NCI-H82 (cell line): ENCODE measurements at places on chromosomes 6 and 20.

DNA sequence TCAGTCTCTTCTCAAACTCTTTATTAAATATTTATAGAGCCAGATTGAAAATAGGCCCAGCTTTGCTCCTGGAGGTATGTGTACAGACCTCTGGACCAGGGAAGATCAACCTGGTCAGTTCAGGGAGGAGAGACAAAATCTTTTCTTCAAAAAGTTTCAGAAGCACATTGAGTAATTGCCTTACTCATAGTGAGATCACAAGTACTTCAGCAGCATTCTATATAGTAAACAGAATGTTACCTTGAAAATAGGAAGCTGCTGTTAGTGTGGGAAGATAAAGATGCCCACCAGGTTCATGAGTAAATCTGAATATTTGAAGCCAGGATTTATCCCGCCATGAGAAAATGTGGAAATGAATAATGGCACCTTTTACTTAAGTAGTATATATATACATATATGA, 665.9 kb upstream of the CITED2 start:
- no peak for DNase-seq

GRCh38 chr20:9515214-9515585, 810 bp downstream of the LAMP5 start:
- no peak for DNase-seq

DNA sequence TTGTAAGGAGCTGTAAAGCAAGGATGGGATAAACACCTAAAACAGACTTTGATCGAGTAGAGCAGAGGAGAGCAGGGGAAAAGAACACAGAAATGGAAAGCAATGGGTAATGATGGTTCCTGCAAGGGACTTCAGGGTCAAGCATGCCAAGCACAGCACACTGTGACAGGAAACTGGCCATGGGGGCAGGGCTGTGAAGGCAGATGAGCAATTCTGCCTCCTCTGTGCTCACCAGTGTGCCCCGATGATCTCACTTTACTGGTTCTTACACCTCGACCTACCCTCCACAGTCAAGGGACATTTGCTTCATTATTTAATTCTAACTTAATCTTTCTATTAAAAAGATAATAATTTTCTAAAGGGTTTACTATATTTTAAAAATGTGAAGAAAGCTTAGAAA, 21.6 kb upstream of the MYB start:
- no peak for DNase-seq

DNA sequence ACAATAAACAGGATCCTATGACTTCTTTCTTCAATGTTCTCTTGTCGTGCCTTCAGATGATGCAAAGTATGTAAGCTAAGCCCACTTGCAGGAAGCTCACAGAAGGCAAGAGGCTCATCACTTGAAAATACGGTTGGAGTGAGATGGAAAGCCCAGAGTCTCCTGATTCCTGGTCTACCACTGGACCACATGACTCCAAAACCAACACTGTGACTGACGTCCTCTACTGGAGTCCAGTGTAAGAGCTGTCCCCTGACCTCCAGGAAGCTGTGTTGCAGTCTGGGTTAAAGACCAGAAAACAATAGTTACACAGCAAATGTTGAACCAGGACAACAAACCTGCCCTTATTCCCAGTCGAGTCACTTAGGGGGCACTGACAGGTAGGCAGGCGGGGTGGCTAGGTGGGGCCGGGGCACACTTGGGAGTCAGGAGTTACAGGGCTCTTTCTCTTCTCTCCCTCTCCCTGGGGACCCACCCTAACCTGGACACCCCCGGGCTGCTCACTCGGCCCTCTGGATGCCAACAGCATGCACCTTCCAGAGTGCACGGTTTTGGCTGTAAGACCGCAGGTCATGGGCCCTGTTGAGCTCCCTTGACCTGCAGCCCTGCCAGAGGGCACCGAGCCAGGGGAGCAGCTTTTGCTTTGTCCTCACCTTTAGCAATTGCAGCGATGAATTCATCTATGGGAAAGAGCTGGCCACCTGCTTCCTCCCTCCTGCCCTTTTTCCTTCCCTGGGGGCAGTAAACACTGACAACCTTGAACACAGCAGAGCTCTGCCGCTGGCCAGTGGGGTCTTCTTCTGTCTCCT, 7.4 kb downstream of the PCK1 start:
- no peak for DNase-seq

DNA sequence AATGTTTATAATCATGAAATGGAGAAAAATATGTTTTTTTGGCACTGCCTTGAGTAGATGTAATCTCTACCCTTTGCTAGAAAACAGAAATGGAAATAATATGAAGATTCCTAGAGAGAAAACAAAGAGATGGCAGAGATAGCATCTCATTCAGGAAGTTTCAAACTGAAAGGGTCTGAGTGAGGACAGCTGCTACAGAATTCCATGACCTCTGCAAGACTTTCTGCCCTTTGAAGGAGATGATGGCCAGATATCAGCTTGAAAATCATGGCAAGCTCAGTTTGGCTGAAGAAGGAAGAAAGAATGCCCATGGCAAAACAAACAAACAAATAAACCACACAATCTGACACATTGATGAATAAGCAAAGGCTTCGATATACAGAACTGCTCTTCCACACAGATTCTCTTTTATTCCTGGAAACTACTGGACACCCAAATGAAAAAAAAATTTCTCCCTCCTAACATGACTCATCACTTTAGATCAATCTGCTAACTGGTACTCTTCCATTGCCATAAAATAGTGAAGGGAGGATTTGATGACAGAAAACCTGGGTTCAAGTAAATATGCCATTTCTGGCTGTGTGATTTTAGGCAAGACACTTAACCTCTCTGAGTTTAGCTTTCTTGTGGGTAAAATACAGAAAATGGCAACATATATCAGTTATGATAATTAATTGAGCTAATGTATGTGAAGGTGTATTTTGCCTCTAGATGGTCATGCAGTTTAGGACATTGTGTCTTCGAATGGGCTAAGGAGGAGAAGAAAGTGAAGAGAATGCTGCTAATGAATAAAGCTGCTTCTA, 105.9 kb upstream of the SPACA1 start:
- DNase-seq = no peak

DNA sequence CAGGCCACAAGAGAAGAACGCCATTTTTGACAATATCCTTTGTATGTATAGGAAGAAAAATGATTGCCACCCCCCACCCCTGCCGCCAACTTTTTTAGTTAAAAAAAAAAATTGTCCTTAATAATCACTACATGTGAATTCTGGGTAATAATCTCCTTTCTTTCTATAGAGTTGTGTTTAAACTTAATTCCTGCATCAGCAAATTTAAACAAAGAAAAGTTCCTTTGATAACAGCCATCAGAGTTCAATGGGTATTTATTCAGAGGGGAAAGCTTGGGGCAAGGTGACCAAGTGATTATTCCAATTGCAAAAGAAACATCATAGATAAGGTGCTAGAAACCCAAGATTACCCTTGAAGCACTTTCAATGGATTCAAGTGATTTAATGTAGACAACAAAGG, 47.0 kb downstream of the GCLC start:
- no peak for DNase-seq

GRCh38 chr6:36907781-36908180, 22.0 kb downstream of the C6orf89 start:
- no peak for DNase-seq

DNA sequence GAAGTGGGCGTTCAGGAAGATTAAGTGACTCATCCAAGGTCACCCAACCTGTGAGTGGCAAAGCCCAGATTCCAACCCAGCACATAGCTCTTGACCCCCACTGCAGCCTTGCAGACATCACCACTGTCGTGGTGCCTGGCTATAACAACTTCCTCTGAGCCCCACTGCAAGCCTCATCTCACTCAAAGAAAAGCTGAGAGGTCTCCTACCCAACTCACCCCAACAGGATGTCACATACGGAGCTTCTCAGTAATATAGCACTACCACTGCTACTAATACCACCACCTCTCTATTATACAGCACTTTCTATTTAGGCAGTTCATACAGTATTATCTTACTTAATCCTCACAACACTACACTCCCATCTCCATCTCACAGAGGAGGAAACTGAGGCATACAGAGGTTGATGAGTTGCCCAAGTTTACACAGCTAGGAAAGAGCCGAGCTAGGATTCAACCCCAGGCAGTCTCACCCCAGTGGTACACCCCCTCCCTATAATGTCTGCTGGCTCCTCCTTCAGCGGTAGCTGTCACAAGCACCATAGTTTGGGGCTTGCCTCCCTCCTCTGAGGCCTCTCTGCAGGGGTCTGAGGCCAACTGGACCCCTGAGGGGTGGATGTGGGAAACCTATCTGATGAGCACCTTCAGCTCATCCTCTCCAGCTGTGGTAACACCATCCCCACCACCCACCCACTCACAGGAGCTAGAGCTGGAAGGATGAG, 19.5 kb downstream of the TFEB start:
- DNase-seq = no peak
